GF-D8 (cell line): ENCODE measurements at places on chromosomes 11 and 22.
A peak's percentile ranks its signal among the peaks of the same experiment; 100 is the strongest.

DNA sequence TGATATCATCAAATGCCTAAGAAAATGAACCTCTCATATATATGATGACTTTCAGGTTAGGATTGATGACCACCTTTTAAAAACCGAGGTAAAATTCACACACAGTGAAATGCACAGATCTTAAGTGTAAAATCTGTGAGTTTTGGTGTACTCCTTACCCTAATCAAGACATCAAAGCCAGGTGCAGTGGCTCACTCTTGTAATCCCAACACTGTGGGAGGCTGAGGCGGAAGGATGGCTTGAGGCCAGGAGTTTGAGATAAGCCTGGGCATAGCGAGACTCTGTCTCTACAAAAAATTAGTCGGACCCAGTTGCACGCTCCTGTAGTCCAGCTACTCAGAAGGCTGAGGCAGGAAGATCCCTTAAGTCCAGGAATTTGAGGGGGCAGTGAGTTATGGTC is 140.4 kb downstream of the UVRAG start:
- no peak for DNase-seq

DNA sequence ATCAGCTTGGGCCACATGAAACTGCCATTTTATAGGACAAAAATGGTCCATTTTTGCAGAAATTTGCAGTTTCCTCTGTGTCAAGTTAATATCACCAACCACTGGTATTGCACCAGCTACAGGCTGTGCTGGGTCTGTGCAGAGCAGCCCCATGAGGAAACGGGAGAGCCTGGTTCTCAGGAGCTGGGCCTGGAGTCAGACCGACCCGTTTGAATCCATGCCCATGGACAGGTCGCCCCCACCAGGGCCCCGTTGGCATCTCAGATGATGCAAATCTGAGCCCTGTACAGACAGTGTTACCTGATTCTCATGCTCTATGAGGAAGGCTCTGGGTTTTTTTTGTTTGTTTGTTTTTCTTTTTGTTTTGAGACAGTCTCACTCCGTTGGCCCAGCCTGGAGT is 9.8 kb upstream of the SEC14L6 start:
- DNase-seq, result no peak

DNA sequence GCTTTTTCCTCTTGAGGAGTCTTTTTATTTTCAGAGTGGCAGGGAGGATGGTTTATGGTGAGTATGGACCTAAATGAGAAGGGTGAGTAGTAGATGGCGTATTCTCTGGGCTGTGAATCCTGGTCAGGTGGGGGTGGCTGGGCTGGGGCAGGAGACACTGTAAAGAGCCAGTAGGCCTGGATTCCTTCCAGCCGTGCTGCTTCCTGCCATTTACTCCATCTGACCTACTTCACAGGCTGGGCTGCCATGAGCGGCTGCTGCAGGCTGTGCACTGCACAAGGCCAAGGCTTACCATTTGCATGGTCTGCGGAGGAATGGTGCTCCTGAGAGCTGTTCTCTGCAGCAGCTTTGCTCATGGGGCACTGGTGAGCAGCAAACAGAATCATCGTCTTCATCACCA is 297.6 kb downstream of the KIRREL3 start:
- no peak for DNase-seq

- DNase-seq, result no peak
Observed at GRCh38 chr11:89416961-89417360, 74.2 kb downstream of the NOX4 start.

DNA sequence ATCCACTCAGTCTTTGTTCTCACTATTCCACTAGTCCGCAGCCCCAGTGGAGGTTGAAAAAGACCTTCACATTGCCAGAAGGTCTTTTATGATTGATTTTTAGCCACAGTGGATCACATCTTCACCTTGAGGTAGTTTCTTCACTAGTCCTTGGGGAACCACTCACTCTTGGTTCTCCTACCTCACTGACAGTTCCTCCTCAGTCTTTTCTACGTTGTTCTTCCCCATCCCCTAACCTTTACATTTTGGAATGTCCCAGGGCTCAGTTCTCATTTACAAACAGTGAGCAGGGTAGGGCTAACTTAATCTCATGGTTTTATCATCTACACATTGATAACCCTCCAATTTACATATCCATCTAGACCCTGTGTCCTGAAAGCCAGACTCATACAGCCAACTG is 316.4 kb upstream of the SORL1-AS1 start:
- no peak for DNase-seq

DNA sequence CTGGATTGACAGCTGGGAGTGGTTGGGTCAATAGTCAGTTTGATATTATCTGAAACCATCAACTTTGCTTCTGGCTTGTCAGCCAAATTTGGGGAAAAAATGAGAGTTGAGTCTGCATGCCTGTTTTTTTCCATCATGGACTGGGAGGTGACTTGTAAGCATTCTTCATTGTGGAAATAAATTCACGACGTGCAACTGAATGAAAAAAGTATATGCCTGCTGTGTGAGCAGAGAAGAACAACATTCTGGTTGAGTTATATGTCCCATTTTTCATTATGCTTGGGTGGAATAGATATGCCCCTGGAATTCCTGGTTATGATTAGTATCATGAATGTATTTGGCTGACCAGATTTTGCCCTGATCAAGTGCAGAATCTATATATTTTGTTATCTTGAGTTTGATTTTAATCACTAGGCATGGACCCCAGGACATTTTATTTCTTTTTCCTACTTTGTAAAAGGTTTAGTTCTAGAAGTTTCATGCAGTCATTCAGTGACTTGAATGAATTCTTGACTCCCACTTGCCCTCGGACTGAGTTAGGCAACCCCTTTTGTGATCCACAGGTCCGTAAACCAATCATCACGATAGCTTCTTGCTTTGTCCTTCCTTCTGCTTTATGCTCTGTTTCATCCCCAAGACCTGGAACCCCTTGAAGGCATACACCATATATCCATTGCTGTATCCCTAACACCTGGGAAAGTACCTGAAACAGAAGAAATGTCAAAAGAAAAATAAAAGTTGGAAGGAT is 205.8 kb downstream of the NAV2 start:
- DNase-seq, result no peak

DNA sequence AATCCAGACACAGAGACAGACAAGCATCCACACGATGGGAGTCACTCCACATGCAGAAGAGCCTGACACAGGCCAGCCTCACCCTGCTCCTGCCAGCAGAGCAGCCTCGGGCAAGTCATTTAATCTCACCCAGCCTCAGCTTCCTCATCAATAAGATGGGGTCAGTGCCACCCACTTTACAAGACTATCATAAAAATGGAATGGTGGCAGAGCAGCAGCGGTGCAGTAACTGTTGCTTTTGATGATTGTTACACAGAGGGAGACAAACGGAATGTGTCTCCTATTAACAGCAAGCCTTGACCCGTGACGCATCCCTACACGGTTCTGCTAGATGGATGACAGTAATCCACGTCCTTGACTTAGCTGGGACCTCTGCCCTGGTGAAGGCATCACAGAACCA is 26.0 kb upstream of the ARFGAP3 start:
- no peak for DNase-seq

DNA sequence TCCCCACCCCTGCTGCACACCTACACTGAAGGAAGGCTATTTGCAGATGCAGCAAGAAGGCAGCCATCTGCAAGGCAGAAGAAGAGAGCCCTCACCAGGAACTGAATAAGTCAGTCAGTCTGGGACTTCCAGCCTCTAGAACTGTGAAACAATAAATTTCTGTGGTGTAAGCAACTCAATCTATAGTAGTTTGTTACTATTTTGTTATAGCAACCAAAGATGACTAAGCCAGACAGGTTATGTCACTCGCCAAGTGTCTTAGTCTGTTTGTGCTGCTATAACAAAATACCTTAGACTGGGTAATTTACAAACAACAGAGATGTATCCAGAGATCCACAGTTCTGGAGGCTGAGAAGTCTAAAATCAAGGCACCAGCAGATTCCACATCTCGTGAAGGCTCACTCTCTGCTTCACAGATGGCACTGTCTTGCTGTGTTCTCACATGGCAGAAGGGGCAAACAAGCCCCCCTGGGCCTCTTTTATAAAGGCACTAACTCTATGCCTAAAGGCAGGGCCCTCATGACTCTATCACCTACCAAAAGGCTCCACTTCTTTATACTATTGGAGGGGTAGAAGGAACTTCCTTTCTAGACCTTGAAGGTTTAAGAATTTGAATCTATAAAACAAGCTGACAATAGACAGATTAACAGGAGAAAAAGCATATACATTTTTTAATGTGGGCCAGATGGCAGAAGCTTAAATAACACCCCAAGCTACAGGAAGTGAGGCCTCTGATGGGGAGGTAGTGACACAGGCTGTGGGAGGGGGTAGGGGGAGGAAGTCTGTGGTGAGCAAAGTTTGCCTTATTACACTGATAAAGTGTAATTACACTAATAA is 12.3 kb downstream of the APOL6 start:
- DNase-seq, result peak; percentile 23

- no peak for DNase-seq
Observed at GRCh38 chr11:127137771-127138280, 137.3 kb upstream of the KIRREL3 start.

GRCh38 chr11:46537537-46538295 is 56.1 kb downstream of the AMBRA1 start:
- DNase-seq, result peak; percentile 19

GRCh38 chr11:114027391-114027790 is 32.1 kb upstream of the ZBTB16 start:
- DNase-seq, result no peak

DNA sequence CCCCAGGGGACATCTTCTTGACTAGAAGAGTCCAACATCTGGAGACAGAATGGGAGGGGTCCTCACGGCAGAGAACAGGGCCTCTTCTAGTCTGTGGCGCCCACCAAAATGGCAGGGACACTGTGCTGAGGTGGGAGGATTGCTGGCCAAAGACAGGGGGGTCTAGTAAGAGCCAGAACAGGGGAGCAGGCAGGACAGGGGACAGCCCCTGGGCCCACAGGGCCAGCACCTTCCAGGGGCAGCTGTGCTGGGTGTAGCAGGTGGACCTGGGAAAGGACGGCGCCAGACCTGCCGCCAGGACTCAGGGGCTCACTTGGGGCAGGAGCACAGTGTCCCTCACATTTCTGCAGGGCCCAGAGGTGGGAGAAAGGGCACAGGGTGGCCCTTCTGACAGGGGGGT is 858 bp upstream of the APOBEC3A start:
- DNase-seq, result no peak

GRCh38 chr22:28032861-28033260 is 113.8 kb upstream of the PITPNB start:
- DNase-seq, result no peak

DNA sequence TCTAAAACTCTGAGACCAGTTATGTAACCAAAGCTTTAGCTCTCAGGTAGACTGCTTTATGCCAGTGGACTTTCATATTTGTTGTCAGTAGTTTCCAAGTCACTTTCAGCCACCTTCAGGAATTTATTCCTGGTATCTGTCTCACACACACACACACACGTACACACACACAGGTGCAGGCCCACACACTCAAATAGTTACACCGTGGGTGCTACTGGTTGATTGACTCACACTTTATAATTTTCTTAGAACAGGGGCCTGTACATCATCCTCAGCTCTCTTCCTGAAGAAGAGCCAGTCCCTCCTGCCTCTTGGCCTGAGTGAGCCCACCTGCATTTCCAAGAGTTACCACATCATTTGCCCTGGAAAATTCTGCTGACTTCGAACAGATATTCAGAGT is 555.2 kb downstream of the SOX6 start:
- DNase-seq, result no peak
